ENCODE measurements at places on chromosomes 2 and 18.

DNA sequence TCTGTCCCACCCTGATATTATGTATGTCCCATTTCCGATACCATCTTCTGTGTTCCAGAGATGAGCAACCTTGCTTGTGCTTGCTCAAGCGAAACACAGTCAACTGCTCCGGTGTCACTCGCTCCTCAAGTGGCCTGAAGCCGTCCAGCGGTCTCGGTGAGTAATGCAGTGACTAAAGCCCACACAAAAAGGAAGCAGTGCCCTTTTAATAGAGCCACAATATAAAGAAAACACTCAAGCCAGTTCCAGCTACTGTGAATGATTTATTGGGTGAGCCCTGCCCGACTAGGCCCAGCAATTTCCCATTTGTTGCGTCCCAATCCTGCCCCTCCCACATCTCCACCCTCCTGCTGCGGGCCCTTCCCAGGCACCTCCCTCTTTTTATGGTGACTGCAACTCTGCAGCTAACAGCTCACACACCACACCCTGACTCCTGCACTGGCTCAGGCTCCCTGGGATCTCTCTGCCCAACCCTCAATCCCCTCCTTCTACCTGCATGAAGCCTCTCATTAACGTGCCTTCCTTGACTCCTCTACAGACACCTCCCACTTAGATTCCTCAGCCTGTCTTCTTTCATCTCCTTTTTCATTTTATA is 44.2 kb upstream of the DSC1 start:
- DNase-seq: no peak

DNA sequence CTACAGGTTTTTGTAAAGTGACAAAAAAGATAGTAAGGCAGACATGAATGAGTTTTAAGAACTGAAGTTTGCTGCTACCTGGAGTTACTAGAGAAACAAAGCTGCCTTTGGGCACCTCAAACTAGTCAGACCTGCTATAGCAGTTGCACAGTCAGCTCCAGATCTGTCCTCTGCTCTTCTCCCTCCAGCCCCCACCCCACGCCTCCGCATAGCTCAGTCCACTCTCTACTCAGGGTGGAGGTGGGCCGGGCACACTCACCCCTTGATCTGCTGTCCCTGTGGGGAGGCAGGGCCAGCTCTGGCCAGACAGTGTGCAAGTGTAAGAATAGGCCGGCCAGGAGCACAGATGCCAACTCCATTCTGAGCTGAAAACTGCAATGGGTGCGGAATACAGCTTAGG is 4.1 kb downstream of the SERTAD2 start:
- no peak for DNase-seq

- DNase-seq: no peak
Measured at GRCh38 chr18:12121175-12122042, 27.8 kb downstream of the ANKRD62 start.

GRCh38 chr2:46954951-46955571 is 39.5 kb upstream of the MCFD2 start:
- DNase-seq: no peak

- no peak for DNase-seq
Measured at GRCh38 chr2:8729939-8730338, 48.1 kb downstream of the ID2 start.

DNA sequence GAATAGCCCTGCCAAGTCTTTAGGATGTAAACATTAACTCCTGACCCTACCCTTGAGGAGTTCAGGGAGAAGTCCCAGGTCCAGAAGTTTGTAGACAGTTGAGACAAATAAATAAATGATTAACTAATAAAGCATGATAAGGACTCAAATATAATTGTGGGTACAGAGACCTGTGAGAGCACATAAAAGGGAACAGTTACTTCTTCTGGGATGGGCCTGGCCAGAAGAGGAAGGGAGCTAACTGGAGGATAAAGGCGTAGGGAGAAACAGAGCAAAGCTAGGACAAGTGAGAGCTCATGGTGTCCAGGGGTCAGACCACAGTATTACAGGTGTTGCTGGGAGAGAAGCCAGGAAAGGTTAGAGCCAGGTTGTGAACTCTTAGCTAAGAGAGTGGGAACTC is 3.0 kb downstream of the LCLAT1 start:
- no peak for DNase-seq

DNA sequence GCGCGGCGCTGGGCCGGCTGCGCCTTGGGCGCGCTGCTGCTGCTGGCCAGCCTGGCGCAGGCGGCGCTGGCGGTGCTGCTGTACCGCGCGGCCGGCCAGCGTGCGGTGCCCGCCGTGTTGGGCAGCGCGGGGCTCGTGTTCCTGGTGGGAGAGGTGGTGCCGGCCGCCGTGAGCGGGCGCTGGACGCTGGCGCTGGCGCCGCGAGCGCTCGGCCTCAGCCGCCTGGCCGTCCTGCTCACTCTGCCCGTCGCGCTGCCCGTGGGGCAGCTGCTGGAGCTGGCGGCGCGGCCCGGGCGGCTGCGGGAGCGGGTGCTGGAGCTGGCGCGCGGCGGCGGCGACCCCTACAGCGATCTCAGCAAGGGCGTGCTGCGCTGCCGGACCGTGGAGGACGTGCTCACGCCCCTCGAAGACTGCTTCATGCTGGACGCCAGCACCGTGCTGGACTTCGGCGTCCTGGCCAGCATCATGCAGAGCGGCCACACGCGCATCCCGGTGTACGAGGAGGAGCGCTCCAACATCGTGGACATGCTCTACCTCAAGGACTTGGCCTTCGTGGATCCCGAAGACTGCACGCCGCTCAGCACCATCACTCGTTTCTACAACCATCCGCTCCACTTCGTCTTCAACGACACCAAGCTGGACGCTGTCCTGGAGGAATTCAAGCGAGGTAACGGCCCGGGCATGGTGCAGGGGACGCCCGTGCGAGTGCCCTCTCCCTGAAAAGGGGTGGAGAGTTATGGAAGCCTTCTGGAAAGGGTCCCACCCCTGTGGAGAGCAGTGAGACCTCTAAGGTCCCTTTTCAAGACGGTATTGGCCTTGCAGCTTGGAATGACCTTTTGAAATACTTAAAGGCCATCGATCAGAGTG is 1.0 kb downstream of the CNNM3 start:
- DNase-seq: no peak

- peak; percentile 90 for DNase-seq
Measured at GRCh38 chr2:213284105-213285090, at the start of gene SPAG16. Gene SPAG16, plus strand, starts transcription at chr2:213284464.

DNA sequence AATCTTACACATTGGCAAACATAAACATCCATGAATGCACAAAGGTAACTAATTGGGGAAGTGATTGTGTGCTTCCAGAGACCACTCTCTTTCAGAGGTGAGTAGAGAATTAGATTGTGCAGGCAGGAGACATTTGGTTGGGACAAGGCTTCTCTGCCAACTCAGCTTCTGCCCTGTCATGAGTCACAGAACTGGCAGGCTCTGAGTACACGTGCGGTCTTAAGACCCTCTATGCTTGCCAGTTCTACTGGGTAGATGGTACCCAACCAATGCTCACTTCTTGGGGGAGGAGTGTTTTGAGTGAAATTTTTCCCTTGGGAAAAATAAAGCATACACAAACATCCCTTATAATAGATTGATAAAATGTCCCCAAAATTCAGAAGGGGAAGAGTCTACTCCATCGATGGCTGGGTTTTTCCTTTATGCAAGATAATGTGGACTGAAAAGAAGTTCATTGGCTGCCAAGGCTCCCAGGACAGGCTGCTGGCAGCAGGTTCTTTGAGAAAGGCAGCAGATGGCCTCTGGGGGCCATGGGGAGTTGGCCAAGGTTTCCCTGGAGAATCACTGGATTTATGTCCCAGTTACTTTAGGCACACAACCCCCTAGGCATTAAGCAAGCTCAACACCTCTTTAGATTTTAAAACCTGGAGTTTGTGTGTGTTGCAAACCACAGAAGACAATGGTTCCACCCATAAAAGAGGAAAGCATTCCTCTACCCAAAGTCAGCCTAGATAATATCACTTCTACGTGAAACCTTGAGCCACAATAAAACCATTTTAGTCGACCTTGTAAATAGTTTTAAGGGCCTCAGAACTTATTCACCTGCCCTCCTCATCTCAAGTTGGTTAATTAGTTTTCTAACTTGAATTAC is 417.0 kb downstream of the TXNL1 start:
- DNase-seq: no peak

DNA sequence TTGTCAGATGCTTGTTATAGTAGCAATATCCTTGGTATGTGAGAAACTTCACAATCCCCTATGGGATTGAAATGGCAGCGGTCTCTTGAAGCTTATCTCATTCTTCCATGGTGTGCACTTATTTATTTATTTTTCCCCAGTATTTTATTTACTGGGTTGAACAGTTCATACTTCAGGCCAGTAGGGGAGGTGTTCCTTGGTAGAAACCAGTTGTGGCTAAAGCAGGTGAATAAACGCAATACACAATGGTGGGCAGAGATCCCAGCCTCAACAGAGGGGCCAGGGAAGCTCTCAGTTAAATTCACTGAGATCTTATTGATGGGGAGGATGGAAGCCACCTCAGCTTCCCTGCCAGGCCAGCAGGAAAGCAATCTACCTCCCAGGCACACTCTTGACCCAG is 93.7 kb upstream of the SRD5A2 start:
- no peak for DNase-seq

DNA sequence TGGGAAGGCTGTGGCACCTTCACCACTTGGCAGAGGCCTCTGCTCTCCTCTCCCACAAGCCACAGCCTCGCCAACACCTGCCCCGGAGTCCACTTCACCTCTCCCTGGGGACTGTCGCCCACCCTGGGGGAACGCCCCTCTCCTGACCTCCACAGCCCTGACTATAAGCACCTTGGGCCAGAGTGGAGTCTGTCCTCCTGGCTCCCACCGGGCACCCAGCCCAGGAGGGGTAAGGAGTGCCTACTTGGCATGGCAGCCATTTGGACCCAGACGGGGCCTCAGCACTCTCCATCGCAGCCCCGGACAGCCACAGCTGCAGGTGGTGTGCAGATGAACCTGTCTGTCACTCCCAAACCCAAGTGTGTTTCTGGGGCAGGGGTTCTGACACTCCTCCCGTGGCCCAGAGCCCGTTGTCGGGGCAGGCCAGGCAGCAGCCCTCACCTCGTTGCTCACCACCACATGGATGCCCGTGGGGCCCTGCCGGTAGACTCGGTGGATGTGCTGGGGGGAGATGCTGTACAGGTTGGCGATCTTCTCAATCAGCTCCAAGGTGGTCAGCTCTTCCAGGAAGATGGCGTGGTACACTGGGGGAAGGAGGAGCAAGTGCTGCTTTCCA is 53.5 kb downstream of the TFCP2L1 start:
- no peak for DNase-seq
